ENCODE measurements at places on chromosomes 5 and 9. TPM values are rescaled to one million over a fixed set of nuclear protein-coding genes. Genes with fewer than 3 reads are reported as not detected.

LHX3 gene
- not detected for total RNA-seq

TMEM174 gene
- total RNA-seq: not detected

PPP2R2B gene
- total RNA-seq: 0.65 TPM

PRRC2B gene
- 141 TPM for total RNA-seq

GLRA1 gene
- not detected for total RNA-seq

SPOUT1 gene
- 91.2 TPM for total RNA-seq
